ENCODE measurements at places on chromosomes 13 and 19.

DNA sequence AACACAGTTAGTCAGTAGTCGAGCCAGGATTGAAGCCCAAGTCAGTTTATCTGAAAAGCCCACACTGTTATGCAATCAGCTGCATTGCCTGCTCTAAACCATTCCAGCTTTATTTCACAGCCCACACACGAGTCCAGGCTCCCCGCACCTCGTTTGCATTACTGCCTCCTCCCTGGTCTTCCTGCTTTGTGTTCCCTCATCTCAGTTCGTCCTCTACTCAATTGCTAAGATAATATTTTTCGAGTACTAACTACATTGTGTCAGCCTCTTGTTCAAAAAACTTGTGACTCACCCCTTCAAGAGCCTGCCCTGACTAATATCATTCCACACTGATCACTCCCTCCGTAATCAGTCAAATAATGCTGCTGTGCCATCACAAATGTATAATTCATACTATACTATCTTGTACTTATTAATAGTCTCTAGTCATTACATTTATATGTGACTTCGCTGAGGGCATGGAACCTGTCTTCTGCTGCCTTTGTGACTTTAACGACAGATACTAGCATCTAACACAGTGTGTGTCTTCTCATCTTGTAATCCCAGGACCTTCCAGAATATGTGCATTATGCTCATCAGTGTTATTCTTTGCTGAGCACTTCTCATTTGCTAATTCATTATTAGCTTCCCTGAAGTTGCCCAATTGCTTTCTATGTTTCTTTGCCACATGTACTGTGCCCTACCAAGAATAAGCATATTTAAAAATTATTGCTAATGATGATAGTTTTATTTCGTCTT is 26.2 kb upstream of the WDFY2 start:
- no peak for DNase-seq

GRCh38 chr19:29833614-29834261 is 21.9 kb downstream of the CCNE1 start:
- DNase-seq, result no peak

- no peak for DNase-seq
Measured at GRCh38 chr19:6250909-6251308, 28.9 kb downstream of the MLLT1 start.

GRCh38 chr19:31354799-31355664 is 5.8 kb upstream of the TSHZ3 start:
- no peak for DNase-seq

GRCh38 chr13:84315527-84315926 is 433.3 kb upstream of the SLITRK1 start:
- no peak for DNase-seq

GRCh38 chr13:45332036-45332830 is 8.8 kb downstream of the TPT1 start:
- no peak for DNase-seq

- DNase-seq, result no peak
Measured at GRCh38 chr13:28044608-28045007, 55.8 kb downstream of the FLT3 start.
